NCI-H446 treated with DMSO at 0.1 percent for 48 hours (cell line): ENCODE measurements at places on chromosomes 1 and 21.

DNA sequence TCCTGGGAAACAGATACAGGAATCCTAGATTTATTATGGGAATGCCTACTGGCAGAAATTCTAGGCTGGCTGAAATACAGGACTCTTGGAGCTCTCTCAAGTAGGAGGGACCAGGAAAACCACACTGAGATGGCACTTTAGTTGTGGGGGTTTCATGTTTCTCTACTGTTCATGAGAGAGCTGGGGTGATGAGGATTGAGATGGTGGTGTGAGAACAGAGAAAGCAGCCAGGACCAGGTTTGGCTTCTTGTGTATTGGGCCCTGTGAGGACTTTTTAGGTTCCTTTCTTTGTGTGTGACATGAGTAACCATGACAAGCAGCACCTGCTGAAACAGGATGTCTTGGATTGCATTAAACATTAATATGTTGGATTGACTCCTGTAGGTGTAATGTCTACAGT, 4.9 kb downstream of the ARID1A start:
- no peak for DNase-seq

- DNase-seq = no peak
These were observed 80.6 kb downstream of the GON4L start for GRCh38 chr1:155776414-155776813.

DNA sequence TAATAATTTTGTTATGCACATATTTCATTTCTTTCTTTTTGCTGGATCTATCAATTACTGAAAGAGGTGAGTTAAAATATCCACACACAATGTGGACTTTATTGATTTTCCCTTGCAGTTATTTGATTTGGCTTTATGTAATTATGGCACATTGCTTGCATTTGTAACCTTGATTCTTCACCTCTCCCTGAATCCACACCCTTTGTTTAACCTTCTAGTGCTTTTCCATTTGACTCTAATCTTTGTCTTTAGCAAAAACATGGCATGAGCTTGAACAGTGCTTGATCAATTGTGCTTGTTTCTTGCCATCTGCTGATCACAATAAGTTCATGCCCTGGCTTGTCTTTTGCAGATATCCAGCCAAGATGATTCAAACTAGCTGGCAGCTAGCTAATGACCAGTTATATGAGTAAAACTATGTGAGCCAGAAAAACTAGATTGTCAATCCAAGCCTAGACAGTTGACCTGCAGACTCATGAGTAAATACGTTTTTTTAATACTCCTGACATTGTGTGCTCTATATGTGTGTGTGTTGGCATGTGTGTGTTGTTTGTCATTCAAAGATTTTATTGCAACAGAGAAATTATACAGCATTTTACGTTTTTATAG, 899.2 kb downstream of the NCAM2 start:
- peak; percentile 95 for DNase-seq

DNA sequence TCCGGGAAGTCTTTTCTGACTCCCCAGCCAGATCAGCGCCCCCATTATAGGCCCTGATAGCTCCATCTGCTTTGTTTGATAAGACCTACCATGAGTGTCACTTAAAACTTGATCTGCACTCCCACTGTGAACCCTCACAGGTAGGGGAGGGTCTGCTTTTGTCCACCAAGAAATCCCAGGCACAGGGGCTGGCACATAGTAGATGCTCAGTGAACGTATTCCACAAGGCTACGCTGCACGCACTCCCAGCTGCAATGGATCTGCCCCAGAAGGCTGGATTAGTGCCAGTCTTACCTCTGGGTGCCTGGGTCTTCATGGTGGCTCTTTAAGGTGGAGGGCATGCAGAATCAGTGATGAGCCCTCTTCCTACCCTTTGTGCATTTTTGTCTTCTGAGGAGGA, 447.1 kb downstream of the PTPRU start:
- no peak for DNase-seq

- no peak for DNase-seq
These were observed 249.6 kb downstream of the COL11A1 start for GRCh38 chr1:102858695-102859094.

- DNase-seq = no peak
These were observed 10.7 kb downstream of the APP start for GRCh38 chr21:26159869-26160268.

DNA sequence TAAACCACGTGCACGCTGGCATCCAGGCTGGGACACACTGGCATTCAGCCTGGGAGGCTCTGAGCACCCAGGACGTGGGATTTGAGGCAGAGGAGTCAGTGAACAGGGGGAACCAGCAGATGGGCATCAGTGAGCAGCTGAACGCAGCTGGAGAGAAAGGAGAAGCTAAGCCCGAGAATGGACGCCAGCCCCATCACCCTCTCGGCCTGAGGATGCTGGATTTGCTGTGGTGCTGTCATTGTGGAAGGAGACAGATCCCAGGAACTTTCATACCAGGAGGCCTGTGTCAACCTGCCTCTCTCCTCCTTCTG, 132.8 kb downstream of the PGBD5 start:
- DNase-seq = no peak

- DNase-seq = no peak
These were observed 43.1 kb upstream of the FOXO6 start for GRCh38 chr1:41318135-41318534.

GRCh38 chr1:226121049-226121586, 58.6 kb downstream of the H3-3A start:
- no peak for DNase-seq

DNA sequence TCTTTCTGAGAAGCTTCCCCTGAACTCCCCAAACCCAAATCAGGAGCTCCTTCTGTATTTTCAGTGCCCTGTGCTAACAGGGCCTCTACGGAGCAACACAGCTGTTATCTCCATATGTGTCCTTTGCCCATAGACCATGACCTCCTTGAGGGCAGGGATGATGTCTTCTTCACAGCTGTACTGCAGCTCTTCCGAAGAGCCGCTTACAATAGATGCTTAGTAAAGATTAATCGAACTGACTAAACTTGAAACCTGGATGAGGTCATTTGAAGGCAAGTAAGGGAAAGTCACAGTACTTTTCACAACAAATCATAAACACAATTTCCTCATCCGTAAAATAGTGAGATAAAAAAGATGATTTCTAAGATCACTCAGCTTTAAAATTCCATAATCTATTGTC, 4.4 kb upstream of the KCNN3 start:
- DNase-seq = no peak

- DNase-seq = no peak
These were observed 32.5 kb upstream of the TRAPPC10 start for GRCh38 chr21:43979654-43980053.

DNA sequence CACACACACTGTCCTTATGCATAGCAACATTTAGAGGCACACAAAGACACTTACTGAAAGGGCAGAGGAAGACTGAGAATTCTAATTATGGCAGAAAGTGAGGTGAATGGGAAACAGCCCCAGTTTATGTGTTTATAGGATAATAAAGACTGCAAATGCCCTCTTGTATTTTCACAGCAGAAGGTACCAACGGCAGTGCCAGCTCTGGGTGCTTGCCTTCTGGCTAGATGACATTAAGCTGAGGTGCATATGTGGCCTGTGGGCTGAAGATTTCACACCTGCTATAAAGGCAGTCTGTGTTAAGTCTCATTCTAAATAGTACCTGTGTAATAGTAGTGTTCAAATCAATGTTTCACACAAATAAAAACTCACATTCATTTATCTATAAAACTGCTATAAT, 347.2 kb upstream of the ZRANB2 start:
- DNase-seq = no peak

DNA sequence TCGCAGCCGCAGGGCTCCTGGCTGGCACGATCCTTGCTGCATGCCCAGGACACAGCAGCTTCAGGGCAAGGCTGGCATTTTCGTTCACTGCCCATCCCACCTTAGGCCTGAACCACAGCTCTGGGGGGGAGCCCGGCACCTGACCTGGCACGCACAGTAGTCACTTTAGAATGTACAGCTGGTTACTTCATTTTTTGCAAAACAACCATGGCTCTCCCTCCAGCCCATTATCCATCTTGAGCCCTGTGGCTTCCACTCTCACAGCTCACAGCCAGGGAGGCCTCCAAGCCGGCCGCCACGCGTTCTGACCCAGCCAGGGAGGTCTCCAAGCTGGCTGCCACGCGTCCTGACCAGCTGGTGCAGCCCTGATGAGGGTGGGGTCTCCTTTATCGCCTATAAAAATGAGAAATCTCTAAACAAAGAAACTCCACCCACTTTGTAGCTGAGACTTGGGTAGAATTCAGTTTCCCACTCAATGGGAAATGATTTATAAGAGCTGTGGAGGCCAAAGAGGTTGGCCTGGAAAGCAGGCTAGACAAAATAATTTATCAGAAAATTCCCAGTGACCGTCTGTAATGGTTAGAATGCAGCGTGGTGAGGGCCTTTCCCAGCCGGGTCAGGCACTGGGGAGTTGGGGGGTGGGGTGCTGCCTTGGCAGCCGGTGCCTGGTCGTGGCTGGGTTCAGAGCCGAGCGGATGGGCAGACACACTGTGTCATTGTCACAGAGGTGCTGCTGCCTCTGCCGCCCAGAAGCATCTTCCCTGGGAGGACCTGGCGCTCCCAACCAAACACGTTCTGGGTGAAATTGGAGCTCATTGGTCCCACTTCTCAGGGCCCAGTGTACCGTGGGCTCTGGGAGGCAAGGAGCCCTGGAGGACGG, 54.6 kb upstream of the ACTRT2 start:
- DNase-seq = no peak

GRCh38 chr1:14516974-14517840, 81.3 kb upstream of the KAZN start:
- no peak for DNase-seq

GRCh38 chr1:114208714-114209113, 55.0 kb upstream of the SYT6 start:
- DNase-seq = no peak

- DNase-seq = no peak
These were observed 25.9 kb downstream of the RGS5 start for GRCh38 chr1:163176797-163177196.

DNA sequence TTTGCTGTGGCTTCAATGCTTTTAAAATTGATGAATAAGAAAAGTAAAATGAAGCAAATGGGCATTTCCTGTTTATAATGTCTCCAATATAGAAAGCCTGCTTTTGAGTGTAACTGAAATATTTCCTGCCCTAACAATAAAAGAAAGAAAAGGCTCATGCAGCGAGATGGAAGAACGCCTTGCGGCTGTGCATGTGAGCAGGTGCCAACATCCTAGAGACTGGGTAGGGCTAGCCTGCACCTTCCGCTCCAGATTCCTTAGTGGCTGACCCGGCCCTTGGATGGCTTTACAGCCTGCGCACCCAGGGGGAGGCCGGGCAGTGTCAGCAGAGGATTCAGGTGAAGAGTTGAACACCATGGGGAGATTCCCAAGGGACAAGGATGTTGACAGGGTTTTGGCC, 21.8 kb downstream of the CNIH3 start:
- DNase-seq = no peak

- peak; percentile 88 for DNase-seq
These were observed 1.6 kb upstream of the KCND3 start for GRCh38 chr1:111990878-111991718.

- no peak for DNase-seq
These were observed 51.6 kb downstream of the EIF2B3 start for GRCh38 chr1:44934791-44935190.

DNA sequence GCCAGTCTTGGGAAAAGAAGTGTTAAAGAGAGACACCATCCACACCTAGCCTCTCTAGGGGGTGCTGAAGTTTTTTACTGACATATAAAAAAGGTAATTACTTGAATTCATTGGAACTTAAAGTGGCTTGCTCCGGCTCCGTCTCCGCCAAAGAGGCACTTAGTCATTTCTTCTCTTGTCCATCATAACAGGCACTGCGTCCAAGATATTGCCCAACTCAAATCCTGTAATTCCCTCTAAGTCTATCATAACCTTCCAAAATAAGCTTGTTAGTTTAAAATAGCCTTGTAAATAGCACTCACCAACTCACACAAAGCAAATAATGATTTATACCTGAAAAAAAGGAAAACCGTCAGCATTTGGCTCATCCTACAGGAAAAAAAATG, 160.5 kb downstream of the ZBTB18 start:
- peak; percentile 43 for DNase-seq
